Suppressor macrophage treated with lipopolysaccharide for 1 hour (primary cell): ENCODE measurements at places on chromosomes 12 and 14.

DNA sequence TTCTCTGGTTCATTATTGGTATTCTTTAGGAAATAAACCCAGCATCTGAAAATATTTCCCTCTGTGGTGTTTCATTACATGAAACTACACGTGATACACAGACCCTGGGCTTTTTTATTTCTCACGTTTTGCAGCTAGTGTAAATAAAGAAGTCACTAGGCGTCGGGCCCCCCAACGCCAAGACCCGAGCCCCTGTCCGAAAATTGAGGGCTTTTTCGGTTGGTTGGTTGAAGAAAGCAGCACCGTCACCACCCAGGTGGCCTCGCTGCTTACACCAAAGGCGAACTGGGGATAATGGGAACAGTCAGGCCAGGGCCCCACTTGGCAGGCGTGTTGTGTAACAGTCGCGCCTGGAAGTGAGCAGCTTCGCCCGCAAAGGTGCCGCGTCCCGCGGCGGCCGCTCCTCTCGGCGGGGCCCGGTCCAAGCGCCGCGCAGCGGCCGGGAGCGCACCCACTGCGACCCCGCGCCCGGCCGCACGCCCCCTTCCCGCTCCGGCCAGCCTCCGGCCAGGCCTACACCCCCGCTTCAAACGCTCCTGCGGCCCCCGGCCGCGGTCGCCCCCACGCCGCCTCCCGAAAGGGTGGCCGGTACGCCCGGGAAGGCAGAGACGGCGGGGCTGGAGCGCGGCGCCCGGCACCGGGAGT, 1.2 kb downstream of the DUSP16 start:
- peak; percentile 41 for DNase-seq

DNA sequence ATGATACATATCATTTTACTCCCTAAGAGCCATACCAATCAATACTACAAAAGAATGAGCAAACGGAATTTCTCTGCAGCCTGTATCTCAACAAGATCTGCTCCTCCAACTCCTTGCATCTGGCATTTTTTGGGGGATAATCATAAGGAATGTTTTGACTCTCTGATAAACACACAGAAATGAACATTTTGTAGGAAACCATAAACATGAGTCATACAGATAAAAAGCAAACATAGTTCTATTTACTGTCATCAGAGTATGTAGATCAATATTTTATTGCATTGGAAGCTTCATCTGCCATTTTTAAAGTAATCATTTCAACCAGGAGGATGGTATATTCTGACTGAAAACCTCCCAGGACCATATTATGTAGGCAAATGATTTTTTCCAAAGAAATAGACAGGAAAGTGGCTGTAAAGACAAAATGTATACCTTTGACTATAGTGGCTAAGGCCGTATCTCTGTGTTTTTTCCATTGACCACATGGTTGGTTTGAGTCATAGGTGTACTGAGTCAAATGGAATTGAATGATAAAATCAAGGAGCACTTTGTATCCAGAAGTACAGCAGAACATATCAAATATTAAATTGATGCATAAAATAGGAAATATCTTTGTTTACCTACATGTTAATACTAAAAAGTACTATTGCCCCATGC, 32.4 kb upstream of the CD69 start:
- no peak for DNase-seq

DNA sequence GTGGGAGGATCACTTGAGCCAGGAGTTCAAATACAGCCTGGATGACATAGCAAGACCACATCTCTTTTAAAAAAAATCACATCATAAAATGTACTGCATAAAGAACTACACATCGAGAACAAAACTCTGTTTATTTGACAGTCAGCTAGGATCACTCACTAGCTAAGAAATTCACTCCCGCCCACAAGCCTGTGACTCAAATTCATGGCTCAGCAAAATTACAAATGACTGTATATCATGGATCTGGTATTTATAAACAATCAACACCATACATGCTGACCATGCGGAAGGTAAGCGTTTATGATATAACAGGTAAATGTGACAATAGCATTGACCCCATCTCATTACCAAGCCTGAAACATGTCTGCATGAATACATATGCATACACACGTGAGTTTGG, 206.5 kb downstream of the EFCAB11 start:
- peak; percentile 62 for DNase-seq

GRCh38 chr12:40711121-40711520, 18.9 kb downstream of the CNTN1 start:
- DNase-seq = no peak

DNA sequence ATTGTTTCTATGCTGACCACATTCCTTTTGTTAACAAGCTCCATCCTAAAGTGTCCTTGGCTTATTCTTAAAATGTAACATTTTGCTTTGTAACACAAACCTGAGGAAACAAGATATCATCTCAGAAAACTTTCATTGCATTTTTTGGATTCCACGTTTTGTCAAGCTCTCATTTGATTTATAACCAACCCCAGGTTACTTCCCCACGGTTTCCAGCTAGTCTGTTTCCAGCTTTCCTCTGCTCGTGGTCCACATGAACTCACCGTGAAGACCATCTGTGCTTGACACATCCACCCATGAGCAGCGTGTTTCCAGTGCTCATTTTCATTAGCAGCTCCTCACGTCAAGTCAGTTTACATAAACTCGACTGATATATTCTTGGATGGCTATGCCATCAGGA, 6.4 kb upstream of the NKX2-8 start:
- no peak for DNase-seq

DNA sequence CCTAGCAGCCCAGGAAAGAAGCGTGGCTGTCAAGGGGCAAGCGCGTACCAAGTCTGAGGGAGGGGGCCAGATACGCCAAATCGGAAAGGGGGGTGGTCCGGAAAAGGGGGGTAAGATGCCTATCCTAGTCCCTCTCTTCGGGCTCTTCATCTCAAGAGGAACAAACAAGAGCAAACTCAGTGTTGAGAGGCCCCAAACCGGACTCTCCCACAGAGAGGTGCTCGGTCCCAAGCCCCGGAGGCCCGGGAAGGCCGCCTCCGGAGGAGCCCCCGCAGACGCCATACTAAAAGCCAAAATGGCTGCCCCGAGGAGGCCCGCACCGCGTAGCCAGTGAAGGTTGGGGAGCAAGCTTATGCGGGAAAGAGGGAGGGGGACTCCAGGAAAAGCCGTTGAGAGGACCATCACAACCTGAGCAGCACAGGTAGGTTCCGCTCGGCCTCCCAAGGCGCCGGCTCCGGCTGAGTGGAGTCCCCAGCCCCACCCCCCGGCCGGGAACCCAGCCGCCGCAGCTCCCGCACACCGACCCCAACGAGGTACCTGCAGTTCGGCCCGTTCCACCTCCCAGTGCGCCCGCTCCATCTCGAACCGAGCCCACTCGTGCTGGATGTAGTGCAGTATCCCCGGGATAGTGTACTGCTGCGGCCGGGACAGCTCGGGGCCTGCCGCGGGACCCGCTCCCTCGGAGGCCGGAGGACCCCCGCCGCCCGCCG, at the start of gene AP4S1:
TSS of gene AP4S1 (plus strand) at position 283 of the 710 bp plus-strand sequence. CDS start 40,548 bp downstream, outside the sequence.
- DNase-seq = peak; percentile 53

GRCh38 chr12:76346798-76347420, 1.3 kb downstream of the BBS10 start:
- peak; percentile 74 for DNase-seq

DNA sequence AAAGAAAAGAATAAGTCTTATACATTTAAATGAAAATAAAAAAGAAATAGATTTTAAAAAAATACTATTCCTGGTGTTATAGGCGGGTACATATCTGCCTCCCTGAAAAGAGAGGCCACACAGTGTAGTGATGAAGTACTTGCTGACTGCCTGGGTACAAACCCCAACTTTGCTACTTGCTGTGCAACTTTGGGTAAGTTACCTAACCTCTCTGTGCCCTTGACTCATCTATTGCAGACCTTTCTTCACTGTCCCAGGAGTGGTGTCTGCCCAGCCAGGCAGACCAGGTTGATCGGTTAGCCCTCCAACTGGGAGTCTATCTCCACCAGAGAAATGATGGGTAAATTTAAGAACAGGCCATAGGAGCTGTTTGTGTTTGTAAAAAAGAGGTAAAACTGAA, 82.0 kb downstream of the SLC24A4 start:
- no peak for DNase-seq

DNA sequence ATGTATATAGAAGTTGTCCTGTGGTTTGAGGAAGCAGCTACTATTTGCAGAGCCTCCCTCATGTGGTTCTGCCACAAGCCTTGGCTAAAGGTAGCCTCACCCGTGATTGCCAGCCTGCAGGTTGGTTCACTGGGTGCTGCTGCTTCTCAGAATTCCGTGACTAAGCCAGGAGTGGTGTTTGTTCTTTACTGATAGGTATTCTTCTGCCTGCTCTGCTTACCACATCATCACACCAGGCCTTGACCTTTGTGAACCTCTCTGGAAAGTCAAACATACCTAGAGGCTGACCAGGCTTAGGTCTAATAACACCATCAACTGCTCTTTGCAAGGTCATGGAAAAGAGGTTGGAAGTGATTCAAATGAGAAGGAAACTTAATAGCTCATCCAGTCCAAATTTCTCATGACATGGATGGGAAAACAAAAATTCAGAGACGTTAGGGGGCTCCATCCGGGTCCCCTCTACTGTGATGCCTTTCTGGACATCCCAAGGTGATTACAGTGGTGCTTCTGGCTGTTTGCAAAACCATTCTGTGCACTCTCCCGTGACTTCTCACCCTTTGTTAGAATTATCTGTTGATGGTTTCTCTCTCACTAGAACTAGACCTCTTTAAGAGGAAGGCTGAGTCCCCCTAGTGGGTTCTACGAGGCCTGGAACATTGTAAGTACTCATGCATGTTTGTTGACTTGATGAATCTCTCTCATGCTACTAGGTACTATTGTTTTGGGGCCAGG, 8.5 kb upstream of the SOCS2 start:
- DNase-seq = no peak

GRCh38 chr12:58670623-58671022, 249.7 kb downstream of the LRIG3 start:
- DNase-seq = no peak

- no peak for DNase-seq
Measured at GRCh38 chr12:1660304-1661187, 30.3 kb upstream of the ADIPOR2 start.

GRCh38 chr12:23576372-23576771, 373.1 kb downstream of the SOX5 start:
- DNase-seq = no peak

- peak; percentile 79 for DNase-seq
Measured at GRCh38 chr12:11705010-11705409, 55.5 kb downstream of the ETV6 start.

DNA sequence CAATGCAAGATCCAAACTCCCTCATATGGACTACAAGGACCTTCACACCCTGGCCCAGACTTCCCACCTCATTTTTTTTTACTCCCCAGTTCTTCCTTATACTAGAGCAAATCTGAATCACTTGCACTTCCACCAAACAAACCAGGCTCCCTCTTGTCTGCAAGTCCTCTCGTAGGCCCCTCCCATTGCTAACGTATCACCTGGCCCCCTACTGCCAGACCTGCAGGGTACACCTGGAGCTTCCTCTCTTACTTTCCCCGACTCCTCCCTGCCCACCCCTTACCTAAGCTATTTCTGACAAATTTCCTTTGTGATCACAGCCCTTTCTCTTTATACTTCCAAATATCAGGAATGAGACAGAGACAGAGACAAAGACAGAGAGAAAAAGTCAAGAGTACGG, 463.9 kb downstream of the GALC start:
- DNase-seq = no peak

DNA sequence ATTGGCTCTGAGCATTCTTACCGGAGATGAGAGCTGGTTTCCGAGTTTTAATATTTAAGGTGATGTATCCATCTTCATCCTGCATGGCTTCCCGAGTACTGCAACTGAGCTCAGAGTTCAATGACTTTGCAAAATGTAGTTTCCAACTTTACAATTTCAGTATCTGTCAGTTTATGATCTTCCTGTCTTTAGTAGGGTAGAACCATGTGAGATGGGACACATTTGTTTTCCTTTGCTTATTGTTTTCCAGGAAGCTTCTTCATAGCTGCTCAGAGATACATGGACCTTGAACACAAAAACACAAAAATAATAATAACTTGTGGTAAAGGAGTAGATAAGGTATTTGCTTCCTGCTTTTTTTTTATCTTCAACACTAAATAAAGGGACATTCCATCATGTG, at the start of gene CLEC1B:
TSS of gene CLEC1B (minus strand) at position 106 of the 400 bp plus-strand sequence. CDS start at position 85, 21 bp downstream.
- DNase-seq = no peak

DNA sequence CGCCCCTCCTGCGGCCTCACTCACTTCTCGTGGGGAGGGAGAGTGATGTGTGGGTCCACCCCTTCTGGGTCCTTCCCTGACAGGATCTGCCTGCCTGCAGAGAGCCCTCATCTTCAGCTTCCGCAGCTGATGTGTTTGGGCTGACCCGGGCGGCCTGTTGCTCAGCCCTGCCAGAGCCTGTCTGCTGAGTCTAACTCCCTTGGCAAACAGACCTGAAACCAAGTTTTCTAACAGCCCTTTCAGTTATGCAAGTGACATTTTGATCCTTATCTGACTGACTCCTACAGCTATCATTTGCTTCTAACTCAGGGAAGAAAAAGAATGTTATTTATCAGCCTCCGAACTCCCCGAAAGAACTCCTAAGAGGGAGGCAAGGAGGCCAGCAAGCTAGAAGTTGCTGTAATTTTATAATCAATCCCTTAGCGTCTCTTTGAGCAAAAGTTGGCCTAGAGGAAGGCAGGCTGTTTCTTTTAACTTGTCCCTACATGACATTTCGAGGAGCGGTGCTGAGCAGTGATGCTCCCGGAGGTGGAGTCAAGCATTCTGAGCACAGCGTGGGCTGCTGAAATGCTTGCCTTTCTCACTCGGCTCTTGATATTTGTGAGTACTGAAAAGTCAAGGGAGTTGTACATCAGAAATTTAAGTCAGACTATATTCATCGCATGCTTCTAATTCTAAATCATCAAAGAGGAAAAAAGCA, 31.5 kb upstream of the CACNA2D4 start:
- DNase-seq = no peak

- DNase-seq = no peak
Measured at GRCh38 chr12:105222284-105222655, 13.7 kb downstream of the APPL2 start.

DNA sequence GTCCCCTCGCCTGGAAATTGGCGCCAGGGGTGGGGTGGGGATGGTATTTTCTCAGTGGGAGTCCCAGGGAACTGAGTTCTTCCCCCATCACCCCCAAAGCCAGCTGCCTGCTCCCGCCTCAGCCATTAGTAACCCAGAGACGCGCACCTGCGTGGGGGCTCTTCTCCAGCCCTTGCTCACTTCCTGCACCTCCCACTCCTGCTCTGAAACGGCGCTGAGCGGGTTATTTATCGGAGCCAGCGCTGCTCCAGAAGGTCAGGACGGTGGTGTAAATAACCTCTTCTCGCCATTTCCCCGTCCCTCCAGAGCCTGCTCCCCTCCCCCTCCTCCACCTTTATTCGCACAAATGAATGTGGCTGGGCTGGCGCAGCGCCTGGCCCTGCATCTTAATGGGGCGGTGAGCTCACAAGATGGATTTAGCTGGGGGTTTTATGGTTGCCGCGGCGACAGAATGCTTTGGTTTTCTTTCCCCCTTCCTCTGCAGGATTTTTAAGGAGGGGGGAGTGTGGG, 12.2 kb downstream of the GPR84 start:
- peak; percentile 41 for DNase-seq
